ENCODE measurements at places on chromosomes 12 and 14.

GRCh38 chr12:130281153-130281799, 56.4 kb upstream of the PIWIL1 start:
- DNase-seq = no peak

DNA sequence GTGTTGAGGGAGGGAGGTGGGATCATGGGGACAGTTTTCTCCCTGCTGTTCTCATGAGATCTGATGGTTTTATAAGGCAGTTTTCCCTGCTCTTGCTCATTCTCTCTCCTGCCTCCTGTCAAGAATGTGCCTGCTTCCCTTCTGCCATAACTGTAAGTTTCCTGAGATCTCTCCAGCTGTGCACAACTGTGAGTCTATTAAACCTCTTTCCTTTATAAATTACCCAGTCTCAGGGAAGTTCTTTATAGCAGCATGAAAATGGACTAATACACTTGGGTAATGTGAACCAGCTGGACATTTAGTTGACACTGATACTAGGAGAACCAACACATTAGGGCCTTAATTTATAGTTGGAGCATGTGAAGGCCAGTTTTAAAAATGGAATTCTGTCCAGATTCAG, 12.4 kb upstream of the CCDC91 start:
- no peak for DNase-seq

DNA sequence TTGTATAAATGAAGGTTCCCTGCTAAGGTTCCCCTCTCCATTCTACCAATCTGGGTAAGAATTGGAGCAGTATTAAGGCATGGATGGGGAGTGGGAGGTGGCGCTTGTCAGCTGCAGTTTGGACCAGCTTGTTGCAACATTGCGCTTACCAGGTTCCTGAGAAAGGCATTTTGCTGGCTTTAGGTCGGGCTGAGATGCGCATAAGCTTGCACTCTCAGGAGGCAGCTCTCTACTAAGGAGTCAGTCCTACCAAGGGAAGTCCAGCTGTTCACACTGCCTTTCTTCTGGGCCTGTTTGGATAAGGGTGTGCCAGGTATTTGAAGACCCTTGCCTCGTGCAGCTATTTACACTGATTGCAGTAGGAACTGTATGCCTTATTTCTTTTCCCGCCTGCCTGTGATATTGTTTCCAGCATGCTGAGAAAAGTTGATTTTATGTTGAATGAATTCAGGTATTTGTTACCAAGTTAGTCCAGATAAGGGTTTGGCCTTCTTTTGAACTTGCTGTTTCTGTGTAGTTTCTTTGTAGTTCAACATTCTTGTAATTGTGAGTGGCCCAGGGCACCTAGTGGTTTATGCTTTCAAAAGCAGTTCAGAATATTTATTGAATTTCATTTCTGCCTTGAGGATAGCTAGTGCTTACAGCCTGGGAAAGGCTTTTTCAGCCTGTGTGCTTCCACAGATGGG, 2.6 kb downstream of the MLEC start:
- no peak for DNase-seq

GRCh38 chr12:9732921-9733461, at the start of gene CLECL1:
Gene CLECL1 (minus strand): TSS chr12:9733097.
- no peak for DNase-seq

DNA sequence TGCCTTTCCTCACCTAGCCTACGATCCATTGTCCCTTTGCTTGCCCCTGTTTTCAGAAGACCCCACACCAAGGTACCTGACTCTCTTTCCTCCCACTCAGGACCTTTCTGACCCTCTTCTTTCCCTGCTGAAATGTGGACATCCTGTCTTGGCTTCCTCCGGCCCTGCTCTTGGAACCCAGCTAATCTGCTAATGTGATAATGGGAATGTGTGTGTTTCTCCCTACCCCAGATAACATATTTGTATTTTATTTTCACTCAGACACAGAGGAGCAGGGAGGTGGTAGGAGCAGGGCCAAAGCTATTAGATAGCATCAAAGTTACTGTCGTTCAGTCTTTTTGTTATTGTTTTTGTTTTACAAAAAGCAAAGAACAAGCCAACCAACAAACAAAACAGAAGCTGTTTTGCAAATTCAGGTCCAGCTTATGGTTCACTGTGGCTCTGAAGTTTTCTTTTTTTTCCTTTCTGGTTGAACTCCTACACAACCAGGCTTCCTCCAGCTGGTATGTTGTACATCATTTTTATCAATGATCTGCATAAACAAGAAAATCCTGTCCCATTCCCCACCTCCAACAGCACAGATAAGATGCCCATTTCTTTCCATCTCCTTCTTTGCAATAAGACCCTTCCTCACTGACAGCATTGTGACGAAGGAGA, 137.3 kb downstream of the C12orf75 start:
- DNase-seq = no peak

- DNase-seq = no peak
Measured at GRCh38 chr14:24062216-24062980, 9.0 kb upstream of the CPNE6 start.

DNA sequence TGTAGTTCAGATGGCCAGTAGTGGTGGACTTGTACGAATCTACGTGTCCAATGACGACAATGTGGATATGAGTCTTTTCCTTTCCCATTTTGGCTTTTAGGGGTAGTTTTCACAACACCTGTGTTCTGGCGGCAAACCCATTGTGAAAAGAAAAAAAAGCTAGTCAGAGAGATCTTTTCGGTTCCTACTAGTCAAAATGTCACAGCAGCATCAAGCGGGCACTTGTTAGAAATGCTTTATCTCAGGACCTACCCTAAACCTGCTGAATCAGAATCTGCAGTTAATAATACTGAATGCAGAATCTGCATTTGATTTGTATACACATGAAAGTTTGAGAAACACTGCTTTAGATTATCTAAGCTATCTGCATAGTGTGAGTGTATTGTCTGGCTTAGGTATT, 18.3 kb downstream of the AEBP2 start:
- no peak for DNase-seq

- peak; percentile 51 for DNase-seq
Measured at GRCh38 chr12:53231921-53232645, at the start of gene RARG. Gene RARG (minus strand): TSS chr12:53232209. CDS start chr12:53227545, 4,664 bp downstream.

- DNase-seq = no peak
Measured at GRCh38 chr12:52703424-52703823, at the start of gene KRT77. Gene KRT77 (minus strand): TSS chr12:52703524. CDS start chr12:52703434, 90 bp downstream.

- no peak for DNase-seq
Measured at GRCh38 chr14:31172084-31172483, 35.5 kb downstream of the HECTD1 start.

DNA sequence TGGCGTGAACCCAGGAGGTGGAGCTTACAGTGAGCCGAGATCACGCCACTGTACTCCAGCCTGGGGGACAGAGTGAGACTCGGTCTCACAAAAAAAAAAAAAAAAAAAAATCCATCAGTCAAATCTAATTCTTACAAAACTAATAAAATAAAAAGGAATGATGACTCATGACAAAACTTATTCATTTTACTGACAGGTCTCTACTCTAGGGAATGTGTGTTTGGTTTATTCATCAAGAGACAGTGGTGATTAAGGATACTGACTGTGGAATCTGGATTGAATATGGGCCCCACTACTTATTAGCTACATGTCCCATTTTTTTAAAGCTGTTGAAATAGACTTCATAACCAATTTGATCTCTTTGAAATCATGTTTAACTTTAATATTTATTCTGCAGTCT, 29.3 kb upstream of the GAS2L3 start:
- DNase-seq = no peak

- DNase-seq = peak; percentile 70
Measured at GRCh38 chr12:107320033-107320928, 226.9 kb upstream of the CRY1 start.

DNA sequence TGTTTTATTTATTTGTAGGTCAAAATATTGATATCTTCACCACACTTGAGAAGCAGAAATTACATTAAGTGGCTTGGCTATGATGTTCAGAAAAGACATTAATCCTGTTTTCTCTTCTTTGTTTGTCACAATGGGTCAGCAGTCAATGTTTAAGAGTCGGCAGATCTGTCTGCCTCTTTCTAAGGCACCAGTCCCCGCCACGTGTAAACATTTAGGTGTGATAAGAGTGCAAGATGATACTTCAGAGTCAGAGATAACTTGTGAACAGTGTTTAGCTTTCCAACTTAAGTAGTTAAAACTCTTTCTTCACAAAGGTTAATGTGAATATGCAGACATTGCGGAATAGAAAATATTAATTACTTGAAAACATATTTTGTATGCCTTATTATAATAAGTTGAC, 160.9 kb downstream of the OTOGL start:
- no peak for DNase-seq

- DNase-seq = no peak
Measured at GRCh38 chr12:13000925-13001774, 1.1 kb upstream of the HEBP1 start.

GRCh38 chr12:69083689-69084088, 150.7 kb upstream of the CPM start:
- DNase-seq = no peak

- no peak for DNase-seq
Measured at GRCh38 chr12:28759333-28759732, 389.7 kb upstream of the FAR2 start.

- DNase-seq = no peak
Measured at GRCh38 chr12:71748081-71748850, 6.4 kb upstream of the RAB21 start.

GRCh38 chr14:20469242-20469889, at the start of gene PNP:
Gene PNP (plus strand): TSS chr14:20469406. CDS start chr14:20469525, 119 bp downstream.
- DNase-seq = peak; percentile 72

DNA sequence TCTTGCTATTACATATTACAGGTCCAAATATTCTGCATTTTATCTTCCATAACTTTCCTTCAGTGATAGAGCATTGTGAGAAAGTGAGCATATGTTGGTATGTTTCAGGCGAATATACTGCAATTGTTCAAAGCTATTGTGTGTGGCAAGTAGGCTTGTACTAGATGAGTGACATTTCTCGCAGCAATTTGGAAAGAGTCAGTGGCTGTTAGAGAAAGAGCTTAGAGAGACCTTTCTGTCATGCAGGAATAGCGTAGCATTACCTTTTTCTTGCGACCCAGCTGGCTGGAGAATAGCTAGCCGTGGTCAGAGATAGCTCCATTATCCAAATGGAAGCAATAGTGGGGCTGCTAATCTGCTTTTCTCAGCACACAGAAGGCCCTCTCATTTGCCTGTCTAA, 678.5 kb upstream of the FOXG1 start:
- no peak for DNase-seq
